NCI-H1048 (cell line): ENCODE measurements at places on chromosomes 7 and 10.

- no peak for DNase-seq
Measured at GRCh38 chr7:52586704-52587103, 448.7 kb upstream of the POM121L12 start.

GRCh38 chr10:123781956-123782500, 109.6 kb downstream of the CPXM2 start:
- DNase-seq: no peak

GRCh38 chr7:128197989-128198580, 43.0 kb upstream of the LEP start:
- DNase-seq: no peak

DNA sequence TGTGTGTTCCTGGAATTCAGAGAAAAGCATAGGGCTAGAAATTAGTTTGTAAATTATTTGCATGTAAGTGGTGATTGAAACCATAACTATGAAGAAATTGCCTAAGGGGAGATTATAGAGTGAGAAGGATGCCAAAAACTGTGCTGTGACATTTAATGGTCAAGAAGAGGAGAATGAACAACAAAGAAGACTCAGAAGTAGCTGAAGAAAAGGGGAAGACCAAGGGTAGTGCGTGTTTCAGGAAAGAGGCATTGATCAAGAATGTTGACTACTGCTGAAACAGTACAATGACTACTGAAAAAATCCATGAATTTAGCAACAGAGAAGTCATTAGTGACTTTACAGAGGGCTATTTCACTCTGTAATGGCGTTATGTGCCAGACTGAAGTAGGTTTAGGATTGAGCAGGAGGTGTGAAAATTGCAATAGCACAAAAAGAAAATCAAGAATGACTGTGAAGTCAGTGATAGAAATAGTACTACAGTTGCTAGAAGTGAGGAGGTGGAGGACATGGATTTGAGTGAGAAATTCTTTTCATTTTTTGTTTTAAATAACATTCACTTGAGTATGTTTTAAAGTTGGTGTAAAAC, 28.9 kb upstream of the SAMD9L start:
- peak; percentile 62 for DNase-seq

DNA sequence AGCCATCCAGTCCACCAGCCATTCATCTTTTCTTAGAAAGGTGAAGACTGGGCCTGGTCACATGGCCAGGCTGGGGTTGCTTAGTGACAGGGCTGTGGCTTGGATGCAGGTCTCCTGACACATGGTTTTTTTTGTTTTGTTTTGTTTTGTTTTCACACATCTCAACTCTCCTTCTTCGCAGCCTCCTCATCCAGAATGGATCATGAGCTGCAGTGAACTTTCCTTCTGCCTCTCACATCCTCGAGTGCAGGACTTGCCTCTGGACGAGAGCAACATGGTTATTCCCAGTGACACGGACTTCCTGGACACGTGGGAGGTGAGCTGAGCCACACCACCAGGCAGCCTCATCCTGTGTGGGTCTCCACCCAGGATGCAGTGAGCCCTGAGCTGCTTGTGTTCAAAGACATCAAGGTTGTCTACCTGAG, 9.5 kb downstream of the AKR1E2 start:
- DNase-seq: no peak

DNA sequence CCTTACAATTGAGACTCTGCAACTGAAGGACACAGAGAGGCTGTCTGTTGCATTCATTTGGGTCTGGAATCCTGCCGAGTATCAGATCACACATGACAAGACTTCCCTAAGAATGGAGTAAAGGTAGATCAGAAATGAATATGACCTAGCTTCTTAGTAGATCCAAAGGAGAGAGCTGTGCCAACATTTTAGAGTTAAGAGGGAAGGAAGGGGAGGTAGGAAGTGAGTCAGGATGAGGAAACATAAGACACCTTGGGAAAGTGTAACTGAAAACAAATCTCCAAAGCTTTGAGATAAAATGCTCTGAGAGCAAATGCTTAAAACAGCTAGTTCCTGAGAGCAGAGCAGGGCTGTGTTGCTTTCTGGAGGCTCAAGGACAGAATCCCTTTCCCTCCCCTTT, 6.1 kb upstream of the SLC25A13 start:
- no peak for DNase-seq

DNA sequence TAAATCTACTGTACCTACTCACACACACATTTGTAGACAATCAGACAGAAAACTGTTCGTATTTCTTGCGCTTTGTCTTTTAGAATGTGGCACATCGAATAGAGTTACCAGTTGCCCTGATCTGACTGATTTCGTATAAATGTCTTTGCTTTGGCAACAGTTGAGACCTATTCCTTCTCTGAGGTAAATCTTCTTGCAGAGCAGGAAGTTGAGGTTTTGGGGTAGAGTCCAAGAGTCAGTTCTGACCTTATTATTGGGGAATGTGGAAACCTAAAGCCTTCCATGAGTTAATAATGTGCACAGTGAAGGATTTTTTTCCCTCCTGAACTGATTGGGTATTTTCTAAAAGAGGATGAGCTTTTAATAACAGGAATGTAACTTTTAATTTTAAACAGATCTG, 135.3 kb downstream of the KIAA1217 start:
- DNase-seq: no peak

- DNase-seq: no peak
Measured at GRCh38 chr10:75600833-75601232, 169.4 kb downstream of the LRMDA start.

GRCh38 chr7:155847821-155848435, 35.7 kb upstream of the SHH start:
- DNase-seq: no peak

DNA sequence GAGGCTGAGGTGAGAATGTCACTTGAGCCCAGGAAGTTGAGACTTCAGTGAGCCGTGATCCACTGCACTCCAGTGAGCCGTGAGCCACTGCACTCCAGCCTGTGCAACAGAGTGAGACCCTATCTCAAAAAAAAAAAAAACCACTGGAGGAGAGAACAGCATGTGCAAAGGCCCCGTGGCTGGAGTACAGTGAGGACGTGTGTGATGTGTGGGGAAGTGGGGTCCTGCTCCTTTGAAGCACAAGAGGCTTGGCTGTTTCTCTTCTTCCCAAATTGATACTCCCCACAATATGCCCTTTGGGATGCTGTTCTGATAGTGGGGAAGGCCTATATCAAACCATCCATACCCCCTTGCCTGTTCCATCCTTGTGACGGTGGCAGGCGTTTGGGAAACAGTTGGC, 68.2 kb downstream of the C10orf105 start:
- DNase-seq: no peak

DNA sequence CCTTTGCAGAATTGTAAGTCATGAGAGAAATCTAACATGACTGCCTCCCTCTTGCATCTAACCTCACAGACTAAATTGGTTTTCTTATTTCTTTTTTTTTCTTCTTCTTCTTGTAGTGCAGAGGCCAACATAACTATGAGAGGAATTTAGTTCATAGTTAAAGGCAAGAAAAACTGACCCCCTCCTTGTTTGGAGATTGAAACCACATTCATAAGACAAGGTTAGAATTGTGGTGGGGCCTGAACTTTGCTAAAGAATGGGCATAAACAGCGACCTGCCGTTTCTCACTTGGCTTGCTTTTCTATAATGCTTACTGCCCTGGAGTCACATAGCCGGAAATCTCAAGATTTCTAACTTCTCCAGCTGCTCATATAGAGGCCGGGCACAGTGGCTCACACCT, 2.4 kb upstream of the POLM start:
- DNase-seq: no peak

DNA sequence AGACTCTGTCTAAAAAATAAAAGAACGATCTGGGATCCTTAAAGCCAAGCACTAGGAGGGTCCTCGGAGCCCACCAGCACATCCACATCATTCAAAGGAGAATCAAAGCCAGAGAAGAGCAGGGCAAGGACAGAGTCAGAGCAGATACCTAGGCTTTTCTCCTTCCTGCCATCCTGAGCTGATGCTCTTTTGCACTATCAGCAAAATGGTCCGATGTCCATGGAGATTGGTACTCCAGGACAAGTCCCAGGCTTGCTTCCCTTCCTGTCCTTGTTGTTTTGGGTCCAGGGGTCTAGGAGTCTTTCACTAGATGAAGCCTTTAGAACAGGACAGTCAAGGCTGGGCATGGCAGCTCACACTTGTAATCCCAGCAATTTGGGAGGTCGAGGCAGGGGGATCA, 58.0 kb upstream of the ELN start:
- no peak for DNase-seq

GRCh38 chr7:92831716-92832533, 4.4 kb downstream of the CDK6 start:
- no peak for DNase-seq

- DNase-seq: no peak
Measured at GRCh38 chr10:100522945-100523344, 3.3 kb upstream of the SEC31B start.

- DNase-seq: no peak
Measured at GRCh38 chr10:126902157-126902556, 3.1 kb upstream of the DOCK1 start.

DNA sequence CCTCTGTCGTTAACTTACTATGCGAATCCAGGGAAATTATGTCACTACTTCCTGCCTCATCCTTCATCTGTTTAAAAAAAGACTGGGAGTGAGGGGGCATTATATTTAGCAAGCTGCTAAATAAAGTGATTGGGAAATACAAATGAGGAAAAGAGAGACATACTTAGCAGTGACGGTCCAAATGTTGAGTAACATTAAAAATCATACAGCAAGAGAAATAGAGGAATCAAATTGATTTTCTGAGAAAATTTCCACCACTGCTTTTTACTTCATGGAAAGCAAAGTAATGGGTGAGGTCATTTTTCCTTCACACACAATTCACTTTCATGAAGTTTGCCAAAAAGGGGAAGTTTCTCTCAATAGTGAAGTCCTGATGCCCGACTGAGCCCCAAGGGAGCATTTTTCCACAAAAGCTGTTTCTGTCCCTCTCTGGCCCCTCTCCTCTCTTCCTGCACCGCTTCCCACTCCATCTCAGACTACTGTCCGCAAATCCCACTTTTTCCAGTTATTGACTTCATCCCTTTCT, 61.9 kb upstream of the ADO start:
- no peak for DNase-seq

DNA sequence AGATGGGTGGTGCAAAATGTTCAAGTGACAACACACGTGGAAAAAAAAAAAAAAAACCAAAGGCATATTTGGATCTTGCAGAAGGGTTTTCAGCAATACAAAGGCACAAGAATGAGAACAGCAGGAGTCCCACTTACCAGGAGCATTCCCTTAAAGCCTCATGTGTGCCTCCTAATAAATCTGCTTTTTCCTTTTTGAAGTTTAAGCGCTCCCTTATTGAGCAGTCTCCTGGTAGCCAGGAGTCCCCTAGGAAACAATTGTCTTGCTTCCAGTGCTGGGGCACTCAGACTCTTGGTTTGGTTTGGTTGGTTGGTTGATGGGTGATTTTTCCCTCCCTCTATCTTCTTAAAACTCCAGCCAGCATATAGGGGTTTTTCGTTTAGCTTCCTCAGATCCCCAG, 321.8 kb upstream of the NFE2L3 start:
- DNase-seq: no peak

DNA sequence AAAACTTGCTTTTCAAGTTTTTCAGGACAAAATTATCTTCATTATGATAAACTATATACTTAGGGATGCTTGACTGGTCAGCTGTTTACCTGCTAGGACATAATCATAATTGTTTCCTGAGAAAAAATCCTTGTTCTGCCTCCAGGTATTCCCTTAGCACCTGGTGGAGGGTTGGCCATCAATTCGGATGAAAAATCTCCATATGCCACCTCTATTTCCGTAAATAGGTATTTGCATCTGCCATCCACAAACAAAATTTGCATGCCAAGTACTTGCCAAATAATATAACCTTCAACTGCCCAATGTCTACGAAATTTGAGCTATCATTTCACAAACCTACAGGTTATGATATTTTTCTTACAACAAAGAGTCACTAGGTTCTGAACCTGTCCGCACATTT, 126.2 kb downstream of the RNF133 start:
- DNase-seq: peak; percentile 2

GRCh38 chr7:117124591-117125220, 171.4 kb downstream of the ST7 start:
- DNase-seq: no peak

DNA sequence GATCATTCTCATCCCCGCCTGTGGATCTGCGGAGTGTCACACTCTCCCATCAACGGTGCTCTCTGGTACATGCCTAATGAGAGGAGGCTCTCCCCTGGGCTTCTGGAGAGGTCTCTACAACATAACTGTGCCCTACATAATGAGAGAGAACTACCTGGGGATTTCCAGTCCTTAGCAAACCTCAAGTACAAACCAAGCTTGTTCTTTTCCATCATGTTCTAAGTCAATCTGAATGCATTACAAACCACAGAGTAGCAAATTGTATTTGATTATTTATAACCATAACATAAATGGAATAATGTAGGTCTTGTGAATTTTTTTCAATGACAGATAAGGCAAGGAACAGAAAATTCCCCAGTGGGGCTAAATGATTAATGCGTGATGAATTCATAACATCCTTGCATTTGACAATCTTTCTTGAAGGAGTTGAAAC, 412.4 kb upstream of the NRP1 start:
- DNase-seq: no peak

DNA sequence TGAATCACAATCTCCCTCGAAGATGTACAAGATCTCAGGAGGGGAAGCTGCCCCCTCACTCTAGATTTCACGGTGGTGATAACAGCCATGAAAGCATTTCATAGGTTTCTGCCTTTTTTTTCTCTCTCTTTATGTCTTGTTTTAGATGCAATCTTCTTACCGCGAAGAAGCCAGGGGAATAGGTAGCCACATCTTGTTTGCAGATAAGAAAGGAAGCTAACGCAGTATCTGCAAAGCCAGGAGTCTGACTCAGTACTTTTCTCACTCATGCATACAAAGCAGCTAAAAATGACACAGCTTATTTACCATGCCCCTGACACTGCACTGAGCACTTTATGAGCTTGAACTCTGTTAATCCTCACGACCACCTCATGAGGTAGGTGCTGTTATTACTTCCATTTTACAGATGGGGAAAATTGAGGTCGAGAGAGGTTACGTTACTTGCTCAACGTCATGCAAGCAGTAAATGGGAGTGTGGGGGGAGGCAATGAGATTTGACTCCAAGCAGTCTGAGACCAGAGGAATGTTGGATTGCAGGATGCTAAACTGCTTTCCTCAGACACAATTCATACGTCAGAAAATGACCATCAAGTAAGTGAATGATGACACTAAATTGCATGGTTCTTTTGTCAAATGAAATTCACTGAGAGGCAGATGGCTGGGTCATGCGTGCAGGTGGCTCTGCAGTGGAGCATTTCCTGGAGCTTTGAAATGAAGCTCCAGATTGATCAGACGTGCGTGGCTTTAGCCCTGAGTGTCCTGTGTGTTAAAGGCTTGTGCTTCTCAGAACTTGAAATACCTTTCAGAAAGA, 3.3 kb downstream of the MAP3K8 start:
- no peak for DNase-seq
